Natural killer cell (primary cell): ENCODE measurements at places on chromosomes 13 and 19. TPM values are rescaled to one million over a fixed set of nuclear protein-coding genes. Genes with fewer than 3 reads are reported as not detected.

- no peak for DNase-seq
Observed at GRCh38 chr13:46644816-46645215, 91.8 kb downstream of the LRCH1 start.

Gene HNRNPA1L2
- 15.4 TPM for total RNA-seq

GRCh38 chr13:35712907-35713761, 236.6 kb upstream of the MAB21L1 start:
- no peak for DNase-seq

DNA sequence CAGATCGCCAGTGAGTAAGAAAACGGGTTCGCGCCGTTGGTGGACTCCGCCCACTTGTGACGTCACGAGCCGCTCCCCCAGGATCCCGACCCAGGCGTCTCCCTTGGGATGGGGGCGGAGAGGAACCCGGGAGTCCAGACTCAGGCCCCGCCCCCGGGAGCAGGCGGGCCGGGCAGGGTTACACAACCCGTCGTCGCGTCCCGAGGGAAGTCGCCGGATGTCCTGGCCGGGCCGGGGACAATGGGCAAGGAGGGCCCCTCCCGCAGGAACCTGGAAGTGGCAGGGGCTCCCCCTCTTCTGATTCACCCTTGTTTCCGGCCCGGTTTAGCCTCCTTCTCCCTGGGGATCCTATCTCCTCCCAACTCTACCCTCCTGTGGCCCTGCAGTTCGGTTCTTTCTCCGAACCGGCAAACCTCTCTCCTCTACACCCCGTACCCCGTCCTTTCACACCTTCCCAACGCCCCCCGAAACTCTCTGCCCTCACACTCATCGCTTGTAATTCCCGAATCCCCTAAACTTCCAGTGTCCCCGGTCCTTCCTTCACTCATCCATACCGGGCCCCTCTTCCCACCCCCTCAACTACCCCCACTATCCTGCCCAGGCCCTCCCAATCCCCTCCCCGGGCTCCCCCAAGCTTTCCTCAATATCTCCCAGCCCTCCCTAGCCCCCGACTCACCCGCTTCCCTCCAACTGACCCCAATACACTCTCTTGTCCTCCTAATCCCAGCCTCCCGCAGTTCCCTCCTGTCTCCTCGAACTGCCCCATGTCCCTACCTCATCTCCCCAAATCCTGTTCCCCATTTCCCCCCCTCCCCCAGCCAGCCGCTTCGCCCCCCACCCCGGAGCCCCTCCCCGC, 20.0 kb upstream of the ERCC1 start:
- peak; percentile 74 for DNase-seq

DNA sequence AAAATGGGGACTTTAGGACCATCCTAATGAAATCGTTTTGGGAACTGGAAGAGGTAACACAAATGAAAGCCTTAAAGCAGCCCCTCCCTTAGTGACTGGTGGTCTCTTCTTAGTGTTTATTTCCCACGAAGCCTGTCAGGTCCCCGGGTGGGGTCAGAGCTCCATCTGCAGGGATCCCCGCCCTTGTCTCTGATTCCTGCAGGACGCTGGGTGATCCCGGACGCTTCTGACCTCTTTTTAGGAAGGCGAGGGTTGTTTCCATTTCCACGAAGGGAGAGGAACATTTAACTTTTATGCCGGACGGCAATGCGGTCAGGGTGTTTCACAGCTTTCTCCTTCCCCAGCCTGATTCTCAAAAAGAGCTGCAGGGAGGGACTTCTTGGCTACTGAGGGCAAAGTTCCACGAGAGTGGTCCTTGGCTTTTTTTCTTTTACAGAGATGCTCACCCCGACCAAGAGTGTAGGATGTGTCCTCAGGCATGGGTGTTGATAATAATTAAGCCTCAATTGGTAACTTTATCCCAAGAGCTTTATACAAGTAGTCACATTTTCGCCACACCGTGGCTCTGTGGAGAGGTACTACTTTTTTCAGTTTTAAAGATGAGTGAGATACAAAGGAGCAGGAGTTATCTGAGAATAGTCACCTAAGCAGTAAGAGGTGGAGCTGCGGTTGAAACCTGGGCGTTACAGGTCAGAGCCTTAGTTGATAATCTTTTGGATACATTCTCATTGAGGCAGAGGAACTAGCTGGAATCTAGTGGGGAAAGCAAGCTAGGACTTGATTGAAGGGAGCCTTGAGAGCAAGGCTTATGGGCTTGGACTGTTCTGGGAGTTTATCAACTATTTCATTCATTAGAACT, 813 bp downstream of the ZNF284 start:
- peak; percentile 5 for DNase-seq

DNA sequence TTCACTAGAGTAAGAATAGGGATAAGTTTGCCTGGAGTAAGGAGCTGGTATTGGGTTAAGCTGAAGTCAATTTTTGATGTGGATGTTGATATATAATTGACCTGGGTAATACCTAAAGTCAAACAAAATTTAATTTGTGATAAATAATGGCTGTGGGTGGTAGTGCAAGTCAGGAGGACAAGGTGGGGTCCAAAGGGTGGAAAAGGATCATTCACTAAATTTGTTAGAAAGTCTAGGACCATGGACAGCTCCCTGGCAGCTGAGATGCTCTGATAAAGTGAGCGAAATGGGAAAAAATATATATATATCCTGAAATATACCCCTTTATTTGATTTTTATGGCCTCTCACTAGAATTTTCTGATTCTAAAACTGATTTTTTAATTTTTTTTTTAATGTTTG, 463.5 kb downstream of the GPC6 start:
- DNase-seq: no peak

- no peak for DNase-seq
Observed at GRCh38 chr13:112187527-112188297, 120.8 kb downstream of the SOX1 start.

GRCh38 chr19:5036698-5037563, 68.0 kb downstream of the KDM4B start:
- no peak for DNase-seq

DNA sequence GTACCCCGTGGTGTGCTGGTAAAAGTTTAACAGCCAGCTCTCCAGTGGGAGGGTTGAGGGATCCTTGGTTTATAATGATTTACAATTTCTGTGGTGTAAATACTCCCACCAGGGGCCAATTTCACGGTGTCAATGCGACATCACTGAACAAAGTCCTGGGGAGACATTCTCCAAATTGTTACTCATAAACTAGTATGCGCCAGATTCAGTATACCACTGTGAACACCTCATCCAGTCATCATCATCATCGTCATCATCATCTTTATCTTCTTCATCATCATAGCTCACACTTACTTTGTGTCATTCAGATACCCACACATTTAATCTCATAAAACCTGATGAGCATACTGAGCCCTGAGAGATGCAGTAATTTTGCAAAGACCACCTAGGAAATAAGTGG, 17.2 kb upstream of the TNFSF14 start:
- DNase-seq: no peak

Gene IFNL1
- total RNA-seq: 1.4 TPM

GRCh38 chr19:55474269-55475265, 1.9 kb upstream of the ZNF628 start:
- no peak for DNase-seq

Gene FCAR
- total RNA-seq: 0.26 TPM

- no peak for DNase-seq
Observed at GRCh38 chr13:61156753-61157152, 258.9 kb downstream of the PCDH20 start.

Gene RELB
- total RNA-seq: 92.4 TPM

Gene DOCK9
- 31.5 TPM for total RNA-seq

Gene MIA
- not detected for total RNA-seq

DNA sequence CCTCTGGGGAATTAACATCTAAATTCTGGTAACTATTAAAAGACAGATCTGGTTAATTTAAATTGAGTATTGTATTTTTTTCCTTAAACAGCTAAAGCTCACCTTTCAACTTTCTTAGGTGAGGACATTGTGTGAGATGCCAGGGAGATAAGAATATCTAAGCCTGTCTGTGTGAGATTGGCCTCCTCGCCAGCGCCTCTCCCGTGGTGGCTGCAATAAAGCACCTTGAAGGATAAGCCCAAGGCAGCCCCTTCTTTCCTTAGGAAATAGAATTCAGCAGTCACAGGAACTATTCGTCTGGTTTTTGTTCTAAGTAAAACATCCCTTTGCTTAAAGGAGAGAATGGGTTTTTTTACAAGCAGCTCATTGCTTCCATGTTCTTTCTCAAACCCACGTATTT, 24.6 kb downstream of the NAXD start:
- no peak for DNase-seq

DNA sequence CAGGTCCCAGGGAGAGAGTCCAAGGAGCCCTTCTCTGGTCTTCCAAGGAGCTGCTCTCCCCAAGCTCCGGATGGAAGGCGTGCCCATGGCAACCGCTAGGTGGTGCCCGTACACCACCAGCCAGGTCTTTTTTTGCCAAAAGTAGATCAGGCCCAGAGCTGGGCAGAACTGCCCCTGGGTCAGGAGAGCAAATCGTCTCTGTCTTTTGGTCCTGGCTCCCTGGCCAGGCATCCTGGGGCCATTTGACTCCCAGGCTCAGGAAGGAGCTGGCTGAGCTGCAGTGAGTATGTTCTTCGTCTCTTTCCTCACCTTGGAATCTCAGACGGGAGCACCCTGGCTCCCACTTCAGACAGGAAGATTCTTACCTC, 24.6 kb upstream of the BCL3 start:
- peak; percentile 90 for DNase-seq

GRCh38 chr13:113857531-113858195, 6.2 kb downstream of the GAS6 start:
- peak; percentile 9 for DNase-seq

Gene SERPINE3
- not detected for total RNA-seq

DNA sequence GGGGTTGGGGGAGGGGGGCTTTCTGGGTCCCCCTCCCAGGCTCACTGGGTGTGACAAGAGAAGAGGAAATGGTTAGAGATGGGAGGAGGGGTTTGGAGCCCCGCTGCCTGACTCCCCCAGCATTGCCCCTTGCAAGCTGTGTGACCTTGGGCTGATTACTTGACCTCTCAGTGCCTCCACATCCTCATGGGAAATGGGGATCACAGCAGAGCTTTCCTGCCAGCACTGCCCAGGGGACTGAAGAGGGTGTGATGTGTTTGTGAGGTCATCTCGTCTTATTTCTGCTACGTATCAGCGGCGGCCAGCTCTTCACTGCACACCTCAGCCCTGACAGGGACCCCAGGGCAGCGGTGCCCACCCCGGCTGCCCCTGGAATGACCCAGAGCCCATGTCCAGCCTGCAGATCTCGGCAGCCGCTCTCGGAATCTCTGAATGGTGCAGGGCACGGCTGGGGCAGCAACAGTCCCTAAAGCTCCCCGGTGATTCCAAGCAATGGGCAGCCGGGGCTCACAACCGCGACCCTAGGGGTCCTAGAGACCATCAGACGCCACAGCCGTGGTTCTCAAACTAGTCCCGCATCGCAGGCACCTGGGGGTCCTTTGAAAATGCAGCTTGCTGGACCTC, 8.4 kb downstream of the PNMA8B start:
- no peak for DNase-seq

GRCh38 chr19:31513841-31514240, 164.6 kb upstream of the TSHZ3 start:
- DNase-seq: no peak

GRCh38 chr19:46717034-46717715, at the start of gene PRKD2:
Gene PRKD2 (minus strand): TSS chr19:46717114. CDS start chr19:46716370, 744 bp downstream.
- peak; percentile 93 for DNase-seq

Gene IL11
- total RNA-seq: 0.35 TPM

Gene TMEM255B
- 3.0 TPM for total RNA-seq

DNA sequence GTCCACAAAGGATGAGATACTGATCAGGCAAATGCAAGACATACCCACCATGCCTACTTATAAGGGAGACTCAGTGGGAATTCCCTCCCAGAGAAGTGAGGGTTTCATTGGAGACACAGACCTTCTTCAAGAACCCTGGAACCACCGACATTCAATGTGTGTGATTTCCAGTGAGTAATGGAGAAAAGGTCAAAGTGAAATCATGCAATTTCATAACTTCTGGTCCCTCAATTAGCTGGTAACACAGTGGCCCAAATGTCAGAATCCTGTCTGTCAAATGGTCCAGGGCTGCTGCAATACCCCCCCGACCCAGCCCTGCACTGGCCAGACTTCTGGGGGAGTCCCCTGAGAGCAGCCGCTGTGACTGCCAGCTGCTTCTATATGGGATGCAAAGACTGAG, 4.7 kb upstream of the METTL21C start:
- DNase-seq: no peak

- DNase-seq: no peak
Observed at GRCh38 chr13:25300861-25301346, 521 bp upstream of the NUP58 start.

GRCh38 chr19:32891609-32892008, 22.0 kb upstream of the SLC7A9 start:
- no peak for DNase-seq

- no peak for DNase-seq
Observed at GRCh38 chr19:40392894-40393517, 3.0 kb upstream of the HIPK4 start.

Gene FXYD7
- total RNA-seq: 4.0 TPM

DNA sequence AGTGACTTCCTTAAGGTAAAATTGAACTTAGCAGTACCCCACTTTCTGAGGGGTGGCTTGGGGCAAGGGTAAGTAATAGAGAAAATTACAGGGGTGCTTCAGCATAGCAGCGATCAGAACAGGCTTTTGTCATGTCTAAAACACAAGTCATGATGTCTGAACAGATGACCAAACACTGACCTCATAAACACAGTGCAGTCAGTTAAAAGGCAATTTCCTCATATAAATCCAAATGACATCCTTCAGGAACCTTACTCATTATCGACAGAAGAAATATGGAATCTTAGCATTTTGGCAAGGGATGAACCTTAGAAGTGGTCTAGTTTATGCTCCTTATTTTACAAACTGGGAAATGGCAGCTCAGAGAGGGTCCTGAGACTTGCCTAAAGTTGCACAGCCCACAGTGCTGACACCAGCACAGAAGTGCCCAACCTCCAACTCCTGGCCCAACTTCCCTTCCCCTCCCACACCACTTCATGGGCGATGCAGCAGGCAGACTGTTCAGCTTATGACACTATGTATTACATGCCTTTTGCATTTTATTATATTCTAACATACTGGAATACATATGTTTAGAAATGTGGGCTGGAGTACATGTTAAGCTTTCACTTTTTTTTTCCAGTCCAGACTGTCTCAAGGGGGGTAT, 3.6 kb downstream of the GJA3 start:
- no peak for DNase-seq

- no peak for DNase-seq
Observed at GRCh38 chr19:44278181-44278690, 18.6 kb downstream of the ZNF233 start.

Gene SHANK1
- total RNA-seq: 0.75 TPM

GRCh38 chr13:41107104-41107571, 25.5 kb downstream of the KBTBD6 start:
- DNase-seq: no peak

Gene VSIG10L
- 0.52 TPM for total RNA-seq
